ENCODE measurements at places on chromosomes 3 and 15.

DNA sequence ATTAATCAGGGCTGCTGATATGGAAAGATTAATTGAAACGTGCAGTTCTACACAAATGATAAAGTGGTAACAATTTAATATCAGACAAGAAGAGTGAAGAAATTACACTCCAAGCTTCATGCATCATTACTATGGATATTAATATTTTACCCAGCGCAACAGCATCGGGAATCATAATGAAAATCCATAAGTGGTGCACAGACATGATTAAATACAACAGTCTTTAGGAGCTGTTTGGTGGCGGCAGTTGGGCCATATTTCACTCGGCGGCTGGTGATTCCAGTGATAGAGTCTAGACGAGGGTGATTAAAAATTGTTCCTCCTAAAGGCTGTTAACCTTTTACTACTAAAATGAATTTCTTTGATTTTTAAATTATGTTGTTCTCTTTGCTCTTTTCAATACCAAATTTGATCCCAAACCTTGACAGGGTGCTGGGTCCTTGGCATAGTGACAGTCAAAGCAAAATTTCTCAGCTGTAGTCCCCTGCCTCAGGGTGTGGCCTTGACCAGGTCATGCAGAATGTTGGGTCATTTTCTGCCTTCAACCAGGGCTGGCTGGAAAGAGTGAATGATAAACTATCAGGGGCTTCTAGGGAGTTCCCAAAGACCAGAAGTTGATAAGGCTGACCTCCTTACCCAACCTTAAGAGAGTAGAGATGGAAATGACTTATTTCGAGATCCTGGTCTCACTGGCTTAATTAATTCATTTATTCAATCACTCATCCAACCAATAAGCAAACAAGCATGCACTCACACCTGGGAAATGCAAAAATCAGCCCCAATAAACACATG lies 392.0 kb downstream of the IL20RB start:
- no peaks in the 10 kb centered on the region for H3K27me3 ChIP-seq
- DNase-seq = no peak
- no peaks in the 10 kb centered on the region for H3K36me3 ChIP-seq
- H3K4me3 ChIP-seq = no peak overlapping the region

- H3K4me1 ChIP-seq = peaks cover 38% of the 10 kb centered on the region
- peak; percentile 37 for DNase-seq
- peak overlapping the region; percentile 36 for H3K4me3 ChIP-seq
- no peaks in the 10 kb centered on the region for H3K27me3 ChIP-seq
These were observed 66.1 kb downstream of the SLC30A4 start for GRCh38 chr15:45456212-45457106.

GRCh38 chr3:31345581-31345980 lies 187.1 kb upstream of the STT3B start:
- peaks cover 2% of the 10 kb centered on the region for H3K36me3 ChIP-seq
- no peaks in the 10 kb centered on the region for H3K27me3 ChIP-seq
- DNase-seq = no peak
- peaks cover 2% of the 10 kb centered on the region for H3K4me1 ChIP-seq

- H3K27ac ChIP-seq = no peak overlapping the region
- no peak overlapping the region for H3K4me3 ChIP-seq
- no peaks in the 10 kb centered on the region for H3K4me1 ChIP-seq
- peaks cover 42% of the 10 kb centered on the region for H3K27me3 ChIP-seq
- DNase-seq = no peak
These were observed 37.0 kb downstream of the PAQR9 start for GRCh38 chr3:142926368-142926944.

- no peaks in the 10 kb centered on the region for H3K4me1 ChIP-seq
- no peaks in the 10 kb centered on the region for H3K27me3 ChIP-seq
- no peak overlapping the region for H3K4me3 ChIP-seq
- no peak for DNase-seq
These were observed 656.3 kb downstream of the ROBO1 start for GRCh38 chr3:79111375-79112052.

- DNase-seq = no peak
These were observed 11.2 kb downstream of the SRGAP3 start for GRCh38 chr3:9238276-9238675.

DNA sequence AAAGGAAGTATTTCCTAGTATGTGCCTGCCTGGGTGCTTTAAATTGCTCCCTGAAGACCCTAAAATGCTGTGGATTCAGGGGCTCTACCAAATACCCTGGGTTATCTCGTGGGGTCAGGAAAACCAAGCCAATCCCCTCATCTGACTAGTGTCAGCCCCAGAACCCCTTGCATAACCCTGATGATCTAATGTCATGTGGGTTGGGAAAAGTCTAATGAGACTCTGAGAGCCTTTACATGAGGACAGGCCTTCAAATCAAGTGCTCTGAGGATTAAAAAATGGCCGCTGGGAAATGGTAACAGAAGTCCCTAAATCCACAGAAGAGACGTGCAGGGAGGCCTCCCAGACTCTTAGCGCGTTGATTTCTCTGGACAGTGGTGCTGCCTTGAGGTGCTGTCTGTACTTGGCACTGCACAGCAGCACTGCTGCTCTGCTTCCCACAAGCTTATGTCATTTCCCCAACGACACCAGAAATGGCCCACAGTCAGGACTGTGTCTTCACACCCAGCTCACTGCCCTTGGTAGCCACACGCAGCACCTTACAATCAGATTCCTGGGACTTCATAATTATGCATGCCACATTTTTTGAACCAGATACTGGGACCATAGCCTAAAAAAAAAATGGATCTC lies 16.6 kb downstream of the EIF4E3 start:
- H3K27ac ChIP-seq = no peak overlapping the region
- H3K4me1 ChIP-seq = peaks cover 56% of the 10 kb centered on the region
- no peak for DNase-seq

Data from T-helper 17 cell (primary cell).